Dermis microvascular lymphatic vessel endothelial cell (primary cell): ENCODE measurements at places on chromosomes 11 and 22. TPM values are rescaled to one million over a fixed set of nuclear protein-coding genes. Genes with fewer than 3 reads are reported as not detected.

DBX1 gene
- total RNA-seq = not detected in 2 replicates

BTG4 gene
- total RNA-seq = not detected in 2 replicates

MRGPRE gene
- total RNA-seq = under 0.01 TPM in 1 of 2 replicates, not detected in the other

KCNC1 gene
- not detected in 2 replicates for total RNA-seq

KCNJ1 gene
- under 0.01 and 0.13 TPM in 2 replicates for total RNA-seq

B3GAT1 gene
- total RNA-seq = not detected in 2 replicates
